ENCODE measurements at places on chromosomes 12 and 14.

DNA sequence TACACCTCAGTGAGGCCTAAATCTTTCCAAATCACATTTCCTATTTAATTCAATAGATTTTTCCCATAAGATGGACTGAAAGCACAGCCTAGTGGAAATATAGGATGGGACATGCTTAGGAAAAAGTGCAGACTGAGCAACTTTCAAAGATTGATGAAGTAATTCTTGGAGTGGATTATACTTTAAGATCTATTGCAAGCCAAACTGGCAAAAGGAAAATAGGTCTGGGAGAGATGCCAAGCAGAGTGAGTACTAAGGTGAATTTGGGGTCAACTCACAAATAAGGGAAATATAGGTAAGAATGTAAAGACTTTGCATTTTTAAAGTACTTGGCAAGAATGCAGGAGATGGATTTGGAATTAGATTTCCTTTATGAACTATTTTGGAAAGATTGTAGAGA, 170.2 kb upstream of the FOXG1 start:
- DNase-seq: no peak

GRCh38 chr12:83145325-83145840, 458.7 kb downstream of the TMTC2 start:
- no peak for DNase-seq

- DNase-seq: no peak
Observed at GRCh38 chr12:105921872-105922669, 216.7 kb downstream of the NUAK1 start.

GRCh38 chr12:4112734-4113325, 160.7 kb upstream of the CCND2 start:
- no peak for DNase-seq

DNA sequence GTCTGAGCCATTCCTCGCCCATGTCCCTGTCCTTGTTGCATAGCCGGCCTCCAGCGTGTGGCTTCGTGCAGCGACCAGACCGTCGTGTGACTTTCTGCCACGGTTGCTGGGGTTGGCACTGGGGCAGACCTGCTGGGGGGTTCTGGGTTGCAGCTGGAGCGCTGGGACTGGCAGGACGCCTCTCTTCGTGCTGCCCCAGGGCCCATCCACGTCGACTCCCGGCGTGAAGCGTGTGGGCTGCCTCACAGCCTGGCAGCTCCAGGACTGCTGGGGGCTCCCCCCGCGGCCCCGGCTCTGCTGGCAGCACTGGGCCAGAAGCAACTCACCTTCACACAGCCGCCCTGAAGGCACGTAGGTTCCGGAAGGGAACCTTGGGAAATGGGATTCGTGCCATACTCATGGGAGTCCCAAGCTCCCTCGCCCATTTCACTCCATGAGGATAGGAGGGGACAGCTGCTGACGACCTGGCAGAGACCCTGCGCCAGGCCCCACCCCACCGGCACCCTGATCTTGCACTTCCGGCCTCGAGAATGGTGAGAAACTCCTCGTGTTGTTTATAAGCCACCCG, 51.9 kb downstream of the GALNT9 start:
- DNase-seq: no peak

- no peak for DNase-seq
Observed at GRCh38 chr12:52035190-52035589, 16.1 kb upstream of the NR4A1 start.

DNA sequence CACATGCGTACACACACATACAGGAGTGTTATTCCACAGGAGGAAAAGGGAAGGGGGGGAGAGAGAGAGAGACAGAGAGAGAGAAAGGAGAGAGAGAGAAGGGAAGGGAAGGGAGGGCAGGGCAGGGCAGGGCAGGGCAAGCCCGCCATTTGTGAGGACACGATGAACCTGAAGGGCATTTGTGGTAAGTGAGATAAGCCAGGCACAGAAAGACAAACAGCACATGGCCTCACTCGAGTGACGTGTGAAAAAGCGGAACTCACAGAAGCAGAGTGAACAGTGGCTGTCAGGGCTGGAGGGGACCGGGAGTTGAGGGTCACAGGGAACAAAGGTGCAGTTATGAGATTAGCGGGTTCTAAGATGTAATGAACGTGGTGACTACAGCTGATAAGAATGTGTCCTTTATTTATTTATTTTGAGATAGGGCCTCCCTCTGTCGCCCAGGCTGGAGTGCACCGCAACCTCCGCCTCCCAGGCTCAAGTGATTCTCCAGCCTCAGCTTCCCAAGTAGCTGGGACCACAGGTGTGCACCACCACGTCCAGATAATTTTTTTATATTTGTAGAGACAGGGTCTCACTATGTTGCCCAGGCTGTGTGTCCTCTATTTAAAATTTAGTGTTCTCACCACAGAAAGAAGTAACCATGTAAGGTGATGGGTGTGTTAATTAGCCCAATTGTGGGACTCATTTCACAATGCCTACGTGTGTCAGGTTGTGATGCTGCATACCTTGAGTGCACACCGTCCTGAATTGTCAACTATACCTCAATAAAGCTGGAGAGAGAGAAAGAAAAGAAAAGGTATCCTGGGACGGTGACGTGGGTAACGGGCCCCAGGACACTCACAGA, 18.7 kb upstream of the FBRSL1 start:
- DNase-seq: no peak

DNA sequence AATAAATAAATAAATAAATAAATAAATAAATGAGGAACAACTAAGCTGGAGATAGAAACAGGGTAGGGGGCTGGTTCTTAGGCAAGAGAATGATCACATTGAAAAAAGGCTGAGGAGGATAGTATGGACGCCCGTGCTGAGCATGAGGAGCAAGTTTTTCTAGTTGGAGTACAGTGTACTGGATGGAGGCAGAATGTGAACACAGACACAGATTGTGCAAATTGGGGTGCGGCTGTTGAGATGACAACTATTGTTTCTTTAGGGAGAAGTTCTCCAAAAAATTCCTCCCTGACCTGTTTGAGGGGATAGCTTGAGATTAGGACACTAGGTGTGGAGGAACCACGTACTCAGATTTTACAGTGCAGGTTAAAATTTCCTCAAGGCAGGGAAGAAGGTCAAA, 979 bp upstream of the BIN2 start:
- DNase-seq: no peak

- DNase-seq: no peak
Observed at GRCh38 chr14:77561881-77562280, 54.6 kb downstream of the SPTLC2 start.

- DNase-seq: no peak
Observed at GRCh38 chr12:11916771-11917170, 154.0 kb upstream of the BCL2L14 start.

GRCh38 chr14:83994020-83994419, 1535.9 kb upstream of the FLRT2 start:
- no peak for DNase-seq

- DNase-seq: no peak
Observed at GRCh38 chr14:98195256-98195655, 1076.7 kb downstream of the BCL11B start.

DNA sequence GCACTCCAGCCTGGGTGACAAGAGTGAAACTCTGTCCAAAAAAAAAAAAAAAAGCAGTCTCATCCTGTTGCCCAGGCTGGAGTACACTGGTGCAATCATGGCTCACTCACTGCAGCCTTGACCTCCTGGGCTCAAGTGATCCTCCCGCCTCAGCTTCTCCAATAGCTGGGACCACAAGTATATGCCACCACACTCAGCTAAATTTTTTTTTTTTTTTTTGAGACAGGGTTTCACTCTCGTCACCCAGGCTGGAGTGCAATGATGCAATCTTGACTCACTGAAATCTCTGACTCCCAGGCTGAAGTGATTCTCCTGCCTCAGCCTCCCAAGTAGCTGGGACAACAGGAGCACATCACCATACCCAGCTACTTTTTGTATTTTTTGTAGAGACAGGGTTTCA, 5.2 kb upstream of the CNPY2 start:
- no peak for DNase-seq

DNA sequence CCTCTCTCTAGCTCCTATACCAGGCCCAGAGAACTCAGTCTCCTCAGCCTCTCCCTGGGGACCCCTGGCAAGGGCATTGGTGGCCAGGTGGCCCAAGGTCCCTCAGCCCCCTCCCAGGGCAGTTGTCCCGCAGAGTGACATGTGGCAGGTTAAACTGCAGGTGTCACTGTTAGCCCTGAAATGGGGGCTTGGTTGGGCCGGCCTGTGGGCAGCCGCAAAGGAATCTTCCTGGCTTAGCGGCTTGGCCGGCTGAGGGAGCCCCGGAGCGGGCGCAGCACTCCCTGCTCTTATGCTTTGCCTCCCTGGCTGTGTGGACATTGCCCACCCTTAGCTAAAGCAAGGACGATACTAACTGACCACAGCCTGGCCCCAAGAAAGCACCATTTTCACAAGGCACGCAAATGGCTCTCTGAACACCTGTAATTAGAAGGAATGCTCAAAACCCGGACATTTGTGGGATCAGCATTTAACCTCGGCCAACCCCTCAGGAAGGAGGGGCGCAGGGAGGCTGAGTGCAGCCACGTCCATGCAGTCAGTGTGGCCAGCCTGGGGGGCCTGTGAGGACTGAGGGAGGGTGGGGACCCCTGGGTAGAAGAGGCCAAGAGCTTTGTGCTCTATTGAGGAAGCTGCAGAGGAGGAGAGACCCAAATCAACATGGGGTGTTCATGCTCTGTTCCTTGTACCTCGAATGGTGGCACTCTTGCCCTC, 82.2 kb downstream of the PAPOLA start:
- DNase-seq: no peak

GRCh38 chr12:102005256-102005655, 56.5 kb downstream of the WASHC3 start:
- DNase-seq: no peak

GRCh38 chr14:63276492-63277342, 42.0 kb downstream of the GPHB5 start:
- no peak for DNase-seq

GRCh38 chr12:106954462-106955376, 988 bp upstream of the TMEM263 start:
- DNase-seq: peak; percentile 8

DNA sequence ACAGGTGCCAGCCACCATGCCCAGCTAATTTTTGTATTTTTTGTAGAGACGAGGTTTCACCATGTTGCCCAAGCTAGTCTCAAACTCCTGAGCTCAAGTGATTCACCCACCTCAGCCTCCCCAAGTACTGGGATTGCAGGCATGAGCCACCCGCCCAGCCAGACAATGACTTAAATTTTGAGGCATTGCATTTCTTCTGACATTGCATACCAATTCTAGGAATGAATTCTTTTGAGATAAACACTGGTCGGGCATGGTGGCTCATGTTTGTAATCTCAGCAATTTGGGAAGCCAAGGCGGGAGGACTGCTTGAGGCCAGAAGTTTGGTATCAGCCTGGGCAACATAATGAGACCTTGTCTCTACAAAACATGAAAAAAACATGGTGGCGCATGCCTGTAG, 2.5 kb upstream of the CELA1 start:
- DNase-seq: no peak

DNA sequence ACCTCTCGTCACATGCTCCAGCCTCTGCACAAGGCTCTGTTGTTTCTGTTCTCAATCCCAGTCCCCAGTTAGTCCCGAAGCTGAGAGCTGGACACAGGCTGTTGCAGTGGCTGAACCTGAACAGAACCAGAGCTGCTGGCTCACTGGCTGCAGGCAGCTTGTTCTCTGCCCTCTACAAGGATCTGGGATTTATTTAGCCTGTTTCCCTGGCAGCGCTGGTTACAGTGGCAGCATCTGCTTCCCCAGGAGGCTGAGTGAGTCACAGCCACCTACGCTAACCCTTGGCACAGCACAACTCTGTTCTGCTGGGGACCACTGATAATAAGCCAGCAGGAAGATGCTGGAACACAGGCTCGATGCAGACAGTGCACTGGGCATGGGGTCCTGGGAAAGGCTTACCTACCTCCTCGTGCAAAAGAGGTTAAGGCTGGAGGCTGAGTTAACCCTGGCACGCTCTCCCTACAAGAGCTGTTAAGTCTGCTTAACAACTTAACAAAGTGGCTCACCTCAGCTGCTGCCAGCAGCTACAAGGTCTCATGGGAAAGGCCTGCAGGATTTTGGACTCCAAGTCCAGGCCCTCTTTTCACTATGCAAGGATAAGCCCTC, 299.6 kb downstream of the PCNX1 start:
- no peak for DNase-seq

DNA sequence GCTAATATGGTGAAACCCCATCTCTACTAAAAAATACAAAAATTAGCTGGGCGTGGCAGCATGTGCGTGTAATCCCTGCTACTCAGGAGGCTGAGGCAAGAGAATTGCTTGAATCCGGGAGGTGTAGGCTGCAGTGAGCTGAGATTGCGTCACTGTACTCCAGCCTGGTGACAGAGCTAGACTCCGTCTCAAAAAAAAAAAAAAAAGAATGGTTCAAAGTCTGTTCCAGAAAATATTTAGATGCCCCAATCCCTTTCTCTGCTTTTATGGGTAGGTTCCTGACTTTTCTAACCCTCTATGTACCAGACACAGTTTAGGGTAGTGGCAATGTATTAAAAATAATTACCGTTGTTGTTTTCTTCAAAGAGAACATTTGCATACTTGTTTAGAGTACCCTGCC, 161.4 kb downstream of the STXBP6 start:
- DNase-seq: no peak

All from T-helper 9 cell (primary cell).